PC-9 (cell line): ENCODE measurements at places on chromosomes 5 and 9. TPM values are rescaled to one million over a fixed set of nuclear protein-coding genes. Genes with fewer than 3 reads are reported as not detected.

SLC36A2 gene
- not detected in 2 replicates for total RNA-seq

GRCh38 chr5:166883016-166883415 is 1408.4 kb upstream of the WWC1 start:
- no peak for DNase-seq

GRCh38 chr5:44875661-44876605 is 67.2 kb downstream of the MRPS30 start:
- DNase-seq: peak; percentile 95

DNA sequence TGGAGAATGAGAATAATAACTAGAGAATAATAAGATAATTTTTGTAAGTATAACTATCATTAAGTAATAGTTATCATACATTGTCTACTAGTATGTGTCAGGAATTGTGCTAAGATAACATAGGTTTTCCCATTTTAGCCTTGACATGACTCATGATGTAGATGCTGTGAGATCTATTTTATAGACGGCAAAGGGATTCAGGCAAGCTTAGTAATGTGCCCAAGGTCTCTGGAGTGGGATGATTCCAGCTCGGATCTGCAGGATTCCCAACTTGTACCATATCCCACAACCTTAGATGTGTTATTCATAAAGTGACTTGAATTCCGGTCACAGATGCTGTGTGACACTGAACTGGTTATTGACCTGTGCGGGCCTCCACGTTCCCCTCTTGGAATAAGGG is 51.5 kb downstream of the IL31RA start:
- DNase-seq: no peak

- no peak for DNase-seq
These were observed 5.3 kb downstream of the ISCA1 start for GRCh38 chr9:86277072-86277471.

GRCh38 chr5:134975078-134975715 is 7.5 kb downstream of the CATSPER3 start:
- no peak for DNase-seq
